ENCODE measurements at places on chromosomes 2 and 18. TPM values are rescaled to one million over a fixed set of nuclear protein-coding genes. Genes with fewer than 3 reads are reported as not detected.

DNA sequence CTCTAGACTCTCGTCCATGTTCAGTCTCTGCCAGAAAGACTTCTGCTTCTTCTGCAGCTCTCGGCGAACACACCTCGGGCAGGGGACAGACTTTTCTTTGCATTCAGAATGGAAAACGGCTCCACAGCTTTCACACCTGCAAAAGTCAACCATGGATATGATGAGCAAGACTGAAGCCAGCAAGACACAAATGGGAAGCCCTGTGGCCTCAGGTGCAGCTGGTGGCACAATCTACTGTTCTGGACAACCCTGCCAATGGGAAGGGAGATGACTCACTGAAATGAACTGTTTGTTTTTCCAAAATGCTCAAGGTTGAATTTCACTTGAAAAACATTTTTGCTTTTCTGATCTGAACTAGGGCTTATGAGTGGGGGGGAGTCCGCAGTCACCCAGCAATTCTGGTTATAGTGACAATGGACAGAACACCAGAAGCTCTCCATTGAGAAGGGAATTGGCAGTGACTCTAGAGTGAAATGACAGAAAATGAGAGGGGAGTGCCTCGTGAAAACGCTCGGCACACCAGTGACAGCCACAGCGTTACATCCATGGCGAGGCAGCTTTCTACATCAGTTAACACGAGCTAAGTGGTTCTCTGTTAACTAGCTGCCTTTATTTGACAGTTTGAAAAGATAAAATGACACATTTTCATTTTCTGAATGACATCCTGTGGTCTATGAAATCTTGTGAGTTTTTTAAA lies 58.8 kb upstream of the FZD5 start:
- peaks cover 19% of the 10 kb centered on the region for H3K4me1 ChIP-seq
- no peaks in the 10 kb centered on the region for H3K27me3 ChIP-seq
- no peak for DNase-seq
- no peak overlapping the region for H3K4me3 ChIP-seq
- H3K36me3 ChIP-seq: no peaks in the 10 kb centered on the region

- H3K27ac ChIP-seq: no peak overlapping the region
- no peaks in the 10 kb centered on the region for H3K4me1 ChIP-seq
- no peaks in the 10 kb centered on the region for H3K36me3 ChIP-seq
- no peak for DNase-seq
Observed at GRCh38 chr2:191280290-191280689, 35.1 kb downstream of the MYO1B start.

The NTSR2 gene
- total RNA-seq: not detected

GRCh38 chr2:64287202-64287740 lies 143.1 kb upstream of the PELI1 start:
- H3K4me3 ChIP-seq: no peak overlapping the region
- no peak for DNase-seq
- H3K36me3 ChIP-seq: no peaks in the 10 kb centered on the region
- H3K27ac ChIP-seq: no peak overlapping the region
- no peaks in the 10 kb centered on the region for H3K4me1 ChIP-seq

GRCh38 chr18:32760391-32760790 lies 12.4 kb downstream of the KLHL14 start:
- H3K36me3 ChIP-seq: no peaks in the 10 kb centered on the region
- H3K4me3 ChIP-seq: no peak overlapping the region
- H3K27ac ChIP-seq: no peak overlapping the region
- H3K27me3 ChIP-seq: no peaks in the 10 kb centered on the region
- DNase-seq: no peak

GRCh38 chr2:107264184-107264583 lies 378.2 kb upstream of the ST6GAL2 start:
- H3K27me3 ChIP-seq: no peaks in the 10 kb centered on the region
- no peak for DNase-seq
- no peak overlapping the region for H3K27ac ChIP-seq
- no peak overlapping the region for H3K4me3 ChIP-seq
- no peaks in the 10 kb centered on the region for H3K4me1 ChIP-seq

DNA sequence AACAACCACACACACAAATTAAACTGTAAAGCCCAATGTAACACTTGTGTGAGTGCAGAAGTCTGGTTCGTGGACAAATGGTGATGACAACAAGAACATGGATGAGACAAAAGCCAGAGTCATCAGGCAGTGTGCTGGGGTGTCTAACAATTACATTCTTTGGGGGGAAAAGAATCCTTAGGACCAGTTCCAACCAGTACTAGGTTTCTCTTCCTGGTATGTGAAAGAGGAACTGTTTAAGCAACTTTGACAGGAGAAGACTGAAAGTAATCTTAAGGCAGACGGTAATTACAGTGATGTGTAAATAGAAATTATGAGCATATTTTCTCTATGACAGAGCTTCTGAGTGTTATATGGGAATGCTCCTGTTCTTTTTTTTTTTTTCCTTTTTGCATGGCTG lies 133.4 kb downstream of the AFF3 start:
- no peaks in the 10 kb centered on the region for H3K36me3 ChIP-seq
- H3K27me3 ChIP-seq: no peaks in the 10 kb centered on the region
- no peak overlapping the region for H3K4me3 ChIP-seq

DNA sequence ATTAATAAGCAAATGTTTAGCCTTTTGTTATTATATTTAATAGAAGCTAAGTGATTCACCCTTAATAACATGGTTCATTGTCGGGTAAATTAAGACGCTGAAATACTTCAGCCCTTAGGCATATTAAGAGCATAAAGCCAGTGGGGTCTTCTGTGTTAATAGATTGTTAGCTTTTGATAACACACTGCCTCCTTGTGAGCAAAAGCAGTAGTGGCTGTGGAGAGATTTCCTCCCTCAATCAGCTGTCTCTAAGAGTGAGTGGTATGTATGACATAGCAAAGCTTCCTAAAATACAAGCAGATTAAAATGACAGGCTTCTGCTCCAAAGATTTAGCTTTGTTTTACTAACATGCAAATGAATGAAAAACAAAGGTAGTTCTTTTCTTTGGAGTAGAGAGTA lies 143.7 kb upstream of the SYT4 start:
- no peaks in the 10 kb centered on the region for H3K36me3 ChIP-seq
- H3K4me3 ChIP-seq: no peak overlapping the region
- no peaks in the 10 kb centered on the region for H3K4me1 ChIP-seq
- H3K27ac ChIP-seq: no peak overlapping the region

DNA sequence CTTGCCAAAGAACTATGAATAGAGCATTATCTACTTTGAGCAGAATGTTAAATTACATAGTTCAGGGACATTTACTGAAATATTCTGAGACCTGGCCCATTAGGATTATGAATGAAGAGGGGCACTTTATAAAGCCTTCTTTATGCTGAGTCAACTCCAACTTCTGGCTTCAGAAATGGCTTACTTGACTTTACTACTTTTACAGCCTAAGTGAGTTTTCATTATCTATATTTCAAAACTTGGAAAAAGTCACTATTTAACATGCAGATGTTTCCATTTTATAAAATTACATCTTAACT lies 37.7 kb downstream of the SESTD1 start:
- no peaks in the 10 kb centered on the region for H3K4me1 ChIP-seq
- H3K4me3 ChIP-seq: no peak overlapping the region
- no peaks in the 10 kb centered on the region for H3K36me3 ChIP-seq
- DNase-seq: no peak
- H3K27ac ChIP-seq: no peak overlapping the region

GRCh38 chr2:76731157-76731556 lies 791.0 kb downstream of the LRRTM4 start:
- H3K4me1 ChIP-seq: no peaks in the 10 kb centered on the region
- H3K4me3 ChIP-seq: no peak overlapping the region
- H3K36me3 ChIP-seq: no peaks in the 10 kb centered on the region
